Retina (tissue), 1 donor: ENCODE measurements at places on chromosomes 1 and 21.
A peak's percentile ranks its signal among the peaks of the same experiment; 100 is the strongest.

GRCh38 chr1:112177314-112177713, 187.8 kb upstream of the KCND3 start:
- no peak for DNase-seq

GRCh38 chr1:154574716-154575115, 7.1 kb downstream of the CHRNB2 start:
- DNase-seq = no peak

- DNase-seq = peak; percentile 41
Observed at GRCh38 chr1:87329051-87329525, 408 bp downstream of the LMO4 start.

GRCh38 chr1:185537596-185537995, 196.6 kb upstream of the HMCN1 start:
- no peak for DNase-seq

GRCh38 chr1:22287946-22288520, 145.1 kb upstream of the WNT4 start:
- DNase-seq = no peak

DNA sequence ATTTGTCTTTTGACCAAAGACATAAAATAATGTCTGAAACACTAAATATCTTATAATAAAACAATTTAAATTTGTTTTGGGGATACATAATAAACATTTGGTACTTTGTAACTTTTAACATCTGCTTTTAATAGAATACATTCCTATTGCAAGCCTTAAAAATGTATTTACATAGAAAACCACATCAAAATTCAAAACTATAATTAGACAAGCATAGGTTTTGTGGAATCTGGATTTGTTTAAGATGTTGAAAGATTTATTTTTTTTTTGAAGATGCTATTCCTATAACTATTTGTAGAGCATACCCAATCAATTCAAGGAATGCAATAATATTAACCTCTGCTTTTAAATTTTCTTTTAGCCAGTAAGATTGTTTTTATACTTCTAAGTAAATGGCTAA, 125.7 kb downstream of the FMN2 start:
- DNase-seq = no peak

- no peak for DNase-seq
Observed at GRCh38 chr1:172266528-172267174, 153.8 kb upstream of the C1orf105 start.

GRCh38 chr1:193625255-193625654, 438.8 kb upstream of the B3GALT2 start:
- DNase-seq = no peak

- no peak for DNase-seq
Observed at GRCh38 chr21:43771199-43771675, 4.9 kb downstream of the CSTB start.

DNA sequence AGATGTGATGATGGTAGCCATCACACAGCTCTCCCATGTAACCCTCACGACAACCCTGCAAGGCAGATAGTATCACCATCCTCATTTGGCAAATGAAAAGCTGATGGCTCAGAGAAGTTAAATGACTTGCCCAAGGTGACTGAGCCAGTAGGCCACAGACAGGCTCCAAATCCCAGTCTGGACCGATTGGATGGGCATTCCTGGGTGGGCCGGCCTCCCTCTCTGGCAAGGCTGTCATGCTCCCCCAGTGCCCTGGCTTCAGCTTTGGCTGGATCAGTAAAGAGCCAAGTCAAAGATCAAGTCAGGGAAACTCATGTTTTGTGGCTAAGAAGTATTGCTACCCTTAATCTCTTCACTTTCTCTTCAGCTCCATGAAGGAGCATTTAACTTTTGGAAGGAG, 41.2 kb downstream of the CDCP2 start:
- no peak for DNase-seq

DNA sequence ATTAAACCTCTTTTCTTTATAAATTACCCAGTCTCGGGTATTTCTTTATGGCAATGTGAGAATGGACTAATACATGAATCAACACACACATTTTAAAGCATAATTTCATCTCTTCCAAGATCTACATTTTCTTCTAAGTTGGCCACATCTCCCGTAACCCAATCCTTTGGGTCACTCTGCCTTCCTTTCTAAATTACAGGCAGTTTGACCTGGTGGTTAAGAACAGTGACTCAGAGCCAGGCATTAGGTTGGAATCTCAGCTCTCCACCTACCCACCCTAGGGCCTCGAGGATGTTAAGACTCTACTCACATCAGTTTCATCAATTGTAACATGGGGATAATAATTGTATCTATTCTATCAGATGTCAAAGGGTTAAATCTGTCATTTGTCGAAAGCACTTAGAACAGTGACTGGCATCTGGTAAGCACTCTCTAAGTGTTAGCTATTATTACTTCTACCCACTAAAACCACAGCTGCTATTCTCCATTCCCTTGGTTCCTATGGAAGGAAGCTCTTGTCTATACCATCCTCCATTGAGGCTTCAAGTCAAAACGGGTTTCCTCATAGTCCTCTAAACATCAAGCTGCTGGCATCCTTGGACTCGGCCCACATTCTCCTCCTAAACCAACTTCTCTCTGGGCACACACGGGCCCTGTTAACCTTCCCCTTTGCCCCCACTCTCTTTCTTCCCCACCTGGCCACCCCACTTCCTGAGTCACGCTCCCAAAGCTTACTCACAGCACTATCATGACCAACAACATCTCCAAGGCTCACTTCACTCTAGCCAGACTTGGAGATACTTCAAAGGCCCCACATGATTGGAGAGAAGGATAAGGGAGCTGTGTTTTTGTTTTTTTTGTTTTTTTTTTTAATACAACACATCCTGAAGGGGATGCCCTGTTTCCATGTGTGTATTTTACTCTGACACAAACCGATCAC, 116.9 kb downstream of the TGFBR3 start:
- no peak for DNase-seq

GRCh38 chr1:22320587-22321344, 130.9 kb upstream of the ZBTB40 start:
- DNase-seq = peak; percentile 32

- no peak for DNase-seq
Observed at GRCh38 chr1:8370905-8371315, 53.0 kb downstream of the SLC45A1 start.

GRCh38 chr1:113046569-113046968, 26.4 kb upstream of the LRIG2 start:
- DNase-seq = no peak

GRCh38 chr1:1441002-1441888, 5.8 kb downstream of the VWA1 start:
- DNase-seq = peak; percentile 77

GRCh38 chr21:45313682-45314081, 26.0 kb upstream of the POFUT2 start:
- DNase-seq = no peak

DNA sequence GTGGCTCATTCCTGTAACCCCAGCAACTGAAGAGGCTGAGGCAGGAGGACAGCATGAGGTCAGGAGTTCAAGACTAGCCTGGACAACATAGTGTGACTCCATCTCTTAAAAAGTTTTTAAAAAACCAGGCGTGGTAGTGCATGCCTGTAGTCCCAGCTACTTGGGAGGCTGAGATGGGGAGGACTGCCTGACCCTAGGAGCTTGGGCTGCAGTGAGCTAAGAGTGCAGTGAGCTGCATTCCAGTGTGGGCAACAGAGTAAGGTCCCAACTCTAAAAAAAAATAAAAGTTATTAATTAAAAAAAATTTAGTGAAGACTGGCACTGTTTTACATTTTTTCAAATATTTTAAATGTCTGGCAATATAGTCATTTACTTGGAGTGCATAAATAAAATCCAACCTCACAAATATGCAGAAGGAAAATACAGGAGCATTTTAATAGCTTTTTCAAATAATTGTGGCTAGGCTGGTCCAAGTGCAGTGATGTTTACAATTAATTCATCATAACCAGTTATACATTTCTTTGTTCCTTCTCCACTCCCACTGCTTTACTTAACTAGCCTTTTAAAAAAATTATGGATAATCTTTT, 10.8 kb downstream of the ZBTB8OS start:
- no peak for DNase-seq

DNA sequence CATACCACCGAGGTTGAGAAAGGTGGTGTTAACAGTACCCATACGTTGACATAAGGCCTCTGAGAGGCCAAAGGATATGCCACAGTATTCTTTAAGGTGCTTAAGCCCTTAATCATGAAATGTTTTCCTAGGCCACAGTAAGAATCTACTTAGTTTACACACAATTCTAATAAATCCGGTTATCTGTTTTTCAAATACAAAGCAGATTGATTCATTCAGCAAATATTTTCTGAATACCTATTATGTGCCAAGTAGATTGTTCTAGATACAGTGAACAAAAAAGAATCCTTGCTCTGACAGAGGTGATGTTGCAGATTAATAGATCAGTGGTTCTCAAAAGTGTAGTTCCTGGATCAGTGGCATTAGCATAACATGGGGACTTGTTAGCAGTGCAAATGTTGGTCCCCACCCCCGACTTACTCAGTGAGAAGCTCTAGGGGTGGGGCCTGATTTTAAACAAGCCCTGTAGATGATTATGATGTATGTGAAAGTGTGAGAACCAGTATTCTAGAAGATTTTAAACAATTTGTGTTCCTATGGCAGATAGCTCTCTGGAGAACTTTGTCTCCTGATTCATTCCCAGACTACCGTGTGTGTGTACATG, 61.6 kb downstream of the NFIA start:
- DNase-seq = no peak

GRCh38 chr1:31830065-31830464, 14.2 kb upstream of the SPOCD1 start:
- DNase-seq = no peak

DNA sequence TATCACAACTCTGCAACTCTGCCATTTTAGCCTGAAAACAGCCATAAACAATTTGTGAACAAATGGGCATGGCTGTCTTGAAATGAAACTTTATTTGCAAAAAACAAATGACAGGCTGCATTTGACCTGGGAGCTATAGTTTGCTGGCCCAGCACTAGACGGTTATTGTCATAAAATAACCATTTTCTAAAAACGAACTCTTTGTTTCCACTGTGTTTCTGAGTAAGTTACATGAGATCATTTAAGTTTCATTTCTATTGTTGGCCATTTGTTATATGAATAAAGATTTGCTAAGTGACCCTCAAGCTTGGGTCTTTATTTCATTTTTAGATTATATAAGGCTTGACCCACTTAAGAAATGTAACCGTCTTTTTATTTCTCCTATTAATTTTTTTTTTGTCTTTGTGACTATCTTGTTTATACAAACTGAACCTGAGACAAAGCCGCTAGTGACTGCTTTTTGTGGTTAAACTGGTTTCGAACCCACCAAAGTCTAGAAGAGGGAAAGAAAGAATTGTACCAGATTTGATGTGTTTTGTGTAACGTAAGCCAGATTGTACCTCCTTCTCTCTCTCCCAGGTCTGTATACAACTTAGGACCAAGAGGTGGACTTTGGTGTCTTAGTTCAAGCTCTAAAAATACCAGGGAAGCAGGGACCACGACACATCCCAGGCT, 12.9 kb upstream of the KCNJ15 start:
- no peak for DNase-seq

DNA sequence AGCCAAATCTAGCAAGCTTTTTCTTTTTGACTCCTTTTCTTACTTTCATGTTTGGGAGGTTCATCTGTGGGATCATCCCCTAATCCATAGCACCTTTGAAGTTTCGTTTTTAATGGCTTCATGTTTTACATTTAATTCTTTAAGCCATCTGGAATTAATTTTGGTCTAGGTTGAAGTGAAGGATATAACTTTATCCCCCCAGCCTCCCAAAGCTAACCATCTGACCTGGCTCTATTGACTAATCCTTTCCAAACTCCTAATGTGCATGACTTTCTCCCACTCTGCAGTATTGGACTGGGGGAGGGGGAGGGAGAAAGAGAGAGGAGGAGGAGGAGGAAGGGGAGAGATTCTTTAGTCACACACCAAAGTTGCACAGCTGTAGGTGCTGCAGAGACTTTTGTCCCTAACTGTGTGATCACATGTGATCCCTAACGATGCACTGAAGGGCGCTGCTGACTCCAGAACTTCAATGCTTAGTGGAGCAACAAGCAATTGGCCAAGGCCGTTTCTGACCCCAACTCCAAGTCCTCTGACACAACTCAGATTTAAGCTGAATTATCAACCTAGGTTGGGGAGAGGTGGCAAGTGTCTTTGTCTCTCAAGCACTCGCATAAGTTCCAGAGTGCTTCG, 191.6 kb downstream of the HUNK start:
- DNase-seq = no peak

DNA sequence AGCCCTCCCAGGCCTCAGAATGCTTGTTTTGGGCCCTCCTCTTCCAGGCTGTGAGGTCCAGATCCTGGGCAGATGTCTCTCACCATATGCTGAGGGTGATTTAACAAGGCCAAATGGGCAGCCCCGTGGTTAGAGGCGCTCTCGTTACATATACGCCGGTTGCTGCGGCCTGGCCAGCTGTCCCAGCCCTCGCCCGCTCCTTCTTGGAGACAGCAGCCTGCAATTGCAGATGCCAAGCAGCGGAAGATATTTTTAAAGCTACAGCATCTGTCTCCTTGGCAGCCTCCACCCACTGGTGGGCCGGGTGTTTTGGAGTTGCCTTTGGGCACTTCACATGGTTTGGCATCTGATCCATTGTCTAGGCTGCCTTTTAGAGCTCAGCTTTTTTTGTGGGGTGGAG, 178.8 kb upstream of the NFIA start:
- peak; percentile 82 for DNase-seq

GRCh38 chr1:53582211-53583020, 123.2 kb downstream of the DMRTB1 start:
- no peak for DNase-seq

DNA sequence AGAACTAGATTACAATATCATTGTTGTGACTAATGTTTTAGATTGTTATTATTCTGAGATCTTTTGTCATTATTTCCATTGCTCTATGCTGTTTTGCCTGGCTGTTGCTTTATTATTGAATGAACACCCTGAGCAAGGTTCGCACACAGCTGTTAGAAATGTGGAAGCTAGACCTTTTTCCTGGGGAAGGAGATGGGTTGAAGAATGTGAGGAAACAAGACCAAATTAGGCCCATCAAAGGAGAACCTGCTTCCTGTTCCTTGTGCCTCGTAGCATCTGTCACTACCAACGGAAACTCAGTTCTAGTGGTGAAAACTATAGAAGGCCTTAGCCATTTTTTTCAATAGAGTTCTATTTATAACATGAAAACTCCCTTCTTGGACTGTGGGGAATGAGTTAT, 68.7 kb downstream of the RGL1 start:
- no peak for DNase-seq

- DNase-seq = no peak
Observed at GRCh38 chr1:6473974-6474814, 8.2 kb upstream of the TNFRSF25 start.

DNA sequence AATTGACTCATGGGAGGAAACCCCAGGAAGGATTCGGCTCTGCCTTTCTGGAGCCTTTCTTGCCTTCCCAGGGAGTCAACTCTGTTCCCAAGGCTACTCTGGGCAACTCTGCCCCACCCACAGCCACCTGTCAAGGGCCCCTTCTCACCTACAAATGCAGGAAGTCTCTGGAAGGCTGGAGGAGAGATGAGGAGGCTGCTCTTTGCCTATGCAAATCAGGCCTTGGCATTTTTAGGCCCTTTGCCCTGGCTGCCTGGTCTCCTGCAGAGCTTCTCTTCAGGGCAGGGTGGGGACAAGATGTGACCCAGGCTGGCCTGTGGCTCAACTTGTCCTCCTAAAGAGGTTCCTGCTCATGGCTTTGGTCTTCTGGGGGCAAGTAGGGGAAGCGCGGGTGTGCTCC, 5.4 kb downstream of the SLC6A9 start:
- no peak for DNase-seq
